ENCODE measurements at places on chromosomes 3 and 15. TPM values are rescaled to one million over a fixed set of nuclear protein-coding genes. Genes with fewer than 3 reads are reported as not detected.

The RRP9 gene
- 112 TPM for total RNA-seq

GRCh38 chr3:63343674-63344073 is 65.6 kb downstream of the SYNPR start:
- peak; percentile 90 for DNase-seq
- H3K36me3 ChIP-seq: no peaks in the 10 kb centered on the region
- H3K4me3 ChIP-seq: no peak overlapping the region
- peaks cover 4% of the 10 kb centered on the region for H3K27me3 ChIP-seq
- peaks cover 17% of the 10 kb centered on the region for H3K4me1 ChIP-seq
- no peak overlapping the region for H3K27ac ChIP-seq

DNA sequence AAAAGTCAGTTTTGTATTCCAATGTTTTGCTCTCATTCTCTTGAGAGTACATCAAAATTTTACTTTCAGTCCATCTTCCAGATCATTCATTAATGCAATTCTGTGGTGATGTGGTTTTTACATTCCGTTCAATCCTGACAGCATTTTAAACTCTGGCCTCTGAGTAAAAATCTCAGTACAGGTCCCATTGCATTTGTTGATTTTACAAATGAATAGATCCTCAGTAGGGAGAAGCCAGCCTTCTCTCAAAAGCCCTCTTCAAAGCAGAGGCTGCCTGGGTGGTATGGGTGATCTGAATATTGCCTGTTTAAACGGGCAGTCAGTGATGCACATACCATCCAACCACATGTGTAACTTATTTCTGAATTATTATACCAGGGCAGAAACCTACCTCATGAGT is 72.5 kb upstream of the TSC22D2 start:
- H3K4me1 ChIP-seq: 0 out of 2 replicates have a peak, but pooled peaks cover 3% of the 10 kb centered on the region
- H3K36me3 ChIP-seq: no peaks in the 10 kb centered on the region
- H3K27me3 ChIP-seq: no peaks in the 10 kb centered on the region
- no peak overlapping the region for H3K27ac ChIP-seq

GRCh38 chr3:64824394-64824909 is 136.7 kb upstream of the ADAMTS9 start:
- no peak for DNase-seq
- H3K27ac ChIP-seq: no peak overlapping the region
- H3K4me1 ChIP-seq: no peaks in the 10 kb centered on the region
- H3K4me3 ChIP-seq: no peak overlapping the region

The BFSP2 gene
- total RNA-seq: not detected

DNA sequence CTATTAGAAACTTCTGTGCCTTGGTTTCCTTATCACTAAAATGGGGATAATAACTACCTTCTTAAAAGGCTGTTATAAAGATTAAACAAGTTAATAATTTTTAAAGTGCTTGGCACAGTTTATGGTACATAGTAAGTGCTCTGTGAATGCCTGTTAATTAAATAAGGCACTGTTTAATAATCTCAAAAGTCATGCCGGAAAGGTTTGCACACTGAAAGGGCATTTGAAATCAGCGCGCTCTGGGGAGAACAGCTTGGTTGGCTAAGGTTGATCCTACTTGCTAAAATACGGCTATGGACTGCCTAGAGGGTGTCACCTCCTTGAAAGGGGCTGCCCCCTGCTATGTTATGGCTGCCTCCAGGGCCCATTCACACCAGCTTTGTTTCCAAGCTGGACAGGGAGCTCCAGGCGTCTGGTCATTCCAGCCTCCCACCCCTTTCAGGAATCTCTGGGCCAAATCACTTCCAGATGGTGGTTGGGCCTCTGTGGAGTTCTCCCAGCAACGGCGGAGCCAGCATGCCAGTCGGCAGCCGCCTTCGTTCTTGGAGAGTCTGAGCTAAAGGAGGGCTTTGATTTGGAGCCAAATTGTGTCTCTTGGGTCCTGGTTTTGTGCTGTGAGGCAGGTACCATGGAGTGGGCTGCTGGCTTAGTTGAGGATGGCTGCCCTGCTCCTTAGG is 5.9 kb downstream of the FLNB start:
- H3K4me1 ChIP-seq: peaks cover 49% of the 10 kb centered on the region
- DNase-seq: no peak
- no peak overlapping the region for H3K4me3 ChIP-seq
- peaks cover 37% of the 10 kb centered on the region for H3K36me3 ChIP-seq
- H3K27ac ChIP-seq: no peak overlapping the region
- no peaks in the 10 kb centered on the region for H3K27me3 ChIP-seq

GRCh38 chr3:99505646-99506269 is 132.6 kb upstream of the COL8A1 start:
- no peaks in the 10 kb centered on the region for H3K36me3 ChIP-seq
- no peak overlapping the region for H3K27ac ChIP-seq
- DNase-seq: peak; percentile 11
- H3K4me1 ChIP-seq: peaks cover 10% of the 10 kb centered on the region
- no peak overlapping the region for H3K4me3 ChIP-seq

DNA sequence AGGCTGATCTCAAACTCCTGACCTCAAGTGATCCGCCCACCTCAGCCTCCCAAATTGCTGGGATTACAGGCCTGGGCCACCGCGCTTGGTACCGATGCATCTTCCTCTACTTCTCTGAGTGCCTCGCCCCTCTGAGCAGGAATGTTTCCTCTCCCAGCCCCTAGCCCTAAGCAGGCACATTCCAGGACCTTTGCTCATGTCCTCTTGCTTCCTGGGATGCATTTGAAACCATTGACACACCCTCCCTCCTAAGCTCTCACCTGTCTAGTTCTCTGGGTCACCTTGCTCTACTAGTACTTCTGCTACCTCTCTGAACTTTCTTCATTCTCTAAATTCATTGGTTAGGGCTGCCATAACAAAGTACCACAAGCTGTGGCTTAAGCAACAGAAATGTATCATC is 17.9 kb upstream of the UACA start:
- H3K36me3 ChIP-seq: no peaks in the 10 kb centered on the region
- H3K4me1 ChIP-seq: peaks cover 62% of the 10 kb centered on the region
- no peak overlapping the region for H3K4me3 ChIP-seq
- peak overlapping the region; percentile 12 for H3K27ac ChIP-seq
- peak; percentile 85 for DNase-seq

The UBE2Q2 gene
- total RNA-seq: 20.3 TPM

The SLC2A2 gene
- not detected for total RNA-seq

The PTX3 gene
- 27.3 TPM for total RNA-seq
